ENCODE measurements at places on chromosomes 3 and 15.

DNA sequence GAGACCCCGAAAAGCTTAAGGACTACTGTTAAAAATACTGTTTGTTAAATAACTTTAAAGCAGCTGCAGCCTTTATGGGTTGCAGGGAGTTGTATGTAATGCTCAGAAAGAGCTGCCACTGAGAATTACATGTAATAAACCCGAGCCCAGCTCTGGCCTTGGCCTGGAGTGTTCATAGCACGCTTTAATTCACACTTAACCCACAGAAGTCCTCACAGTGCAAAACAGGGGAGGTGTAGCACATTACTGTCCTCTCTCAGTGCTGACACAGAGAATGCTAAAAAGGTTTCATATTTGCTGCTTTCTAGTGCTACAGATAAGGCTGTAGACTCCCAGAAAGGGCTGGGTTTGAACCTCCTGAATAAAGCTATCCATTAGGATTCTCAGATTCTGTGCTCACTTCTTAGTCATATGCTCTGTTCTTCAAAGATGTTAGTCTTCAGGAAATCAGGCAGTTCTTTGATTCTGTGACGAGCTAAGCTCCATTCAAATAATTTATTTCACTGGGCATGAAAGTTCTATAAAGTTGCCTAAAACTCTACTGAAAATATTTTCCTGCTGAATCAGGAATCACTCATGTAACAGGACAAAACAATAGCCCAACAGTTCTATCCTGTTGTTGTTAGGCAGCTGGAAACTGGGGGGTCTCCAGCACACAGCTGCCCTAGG is 108.0 kb downstream of the SENP2 start:
- H3K4me1 ChIP-seq: peaks cover 9% of the 10 kb centered on the region
- H3K27ac ChIP-seq: no peak overlapping the region
- H3K4me3 ChIP-seq: no peak overlapping the region

DNA sequence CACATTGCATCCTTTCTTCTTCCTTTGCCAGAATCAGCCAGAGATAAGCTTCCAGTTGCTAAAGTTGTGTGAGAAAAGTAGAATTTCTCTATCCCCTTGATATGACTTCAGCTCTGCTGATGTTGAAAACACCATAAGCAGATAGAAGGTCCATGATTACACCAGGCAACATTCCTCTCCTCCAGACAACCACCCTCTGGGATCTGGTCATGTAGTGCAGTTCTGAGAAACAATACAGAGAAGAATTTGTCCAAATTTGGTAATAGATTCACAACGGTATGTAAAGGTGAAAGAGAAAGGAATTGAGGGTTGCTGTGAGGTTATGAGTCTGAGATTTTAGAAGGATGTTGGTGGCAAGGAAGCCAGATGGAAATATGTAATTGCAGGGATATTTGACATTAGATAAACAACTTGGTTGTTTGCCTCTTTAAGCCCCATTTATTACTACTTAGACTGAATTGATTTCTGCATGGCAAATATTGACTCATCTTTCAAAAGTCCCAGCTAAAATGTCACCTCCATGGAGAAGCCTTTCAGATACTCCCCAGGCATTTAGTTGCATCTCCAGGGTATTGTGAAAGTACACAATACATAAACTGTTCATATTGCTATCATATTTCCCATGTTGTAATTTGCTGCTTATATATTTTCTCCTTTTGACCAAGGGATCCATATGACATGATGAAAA is 134.9 kb downstream of the GAP43 start:
- peaks cover 8% of the 10 kb centered on the region for H3K27me3 ChIP-seq
- no peaks in the 10 kb centered on the region for H3K36me3 ChIP-seq
- H3K4me3 ChIP-seq: no peak overlapping the region
- DNase-seq: no peak
- no peaks in the 10 kb centered on the region for H3K4me1 ChIP-seq

- no peaks in the 10 kb centered on the region for H3K36me3 ChIP-seq
- H3K4me3 ChIP-seq: no peak overlapping the region
- H3K4me1 ChIP-seq: no peaks in the 10 kb centered on the region
Observed at GRCh38 chr3:44885618-44886017, 11.2 kb downstream of the TGM4 start.

DNA sequence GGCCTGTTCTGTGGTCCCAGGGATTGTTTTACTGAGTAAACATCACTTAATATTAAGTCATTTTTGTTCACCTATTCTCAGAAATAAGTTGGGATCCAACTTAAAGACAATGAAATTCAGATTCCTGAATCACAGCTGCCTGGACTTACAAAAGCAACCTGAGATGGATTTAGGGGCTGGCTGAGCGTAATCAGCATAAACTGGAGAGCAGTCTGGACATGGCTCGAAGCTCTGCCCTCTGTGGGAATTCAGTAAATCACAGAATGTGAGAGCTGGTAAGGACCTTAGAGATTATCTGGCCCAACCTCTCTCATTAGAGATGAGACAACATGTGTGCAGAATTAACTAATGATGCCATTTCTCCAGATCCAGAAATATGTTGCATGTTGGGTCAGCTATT is 23.7 kb downstream of the CCDC80 start:
- no peak overlapping the region for H3K27ac ChIP-seq
- no peaks in the 10 kb centered on the region for H3K4me1 ChIP-seq
- DNase-seq: no peak
- no peak overlapping the region for H3K4me3 ChIP-seq

- no peak for DNase-seq
- no peaks in the 10 kb centered on the region for H3K4me1 ChIP-seq
- no peak overlapping the region for H3K4me3 ChIP-seq
- peaks cover 53% of the 10 kb centered on the region for H3K27me3 ChIP-seq
Observed at GRCh38 chr15:101579631-101580163, 72.5 kb downstream of the TM2D3 start.

DNA sequence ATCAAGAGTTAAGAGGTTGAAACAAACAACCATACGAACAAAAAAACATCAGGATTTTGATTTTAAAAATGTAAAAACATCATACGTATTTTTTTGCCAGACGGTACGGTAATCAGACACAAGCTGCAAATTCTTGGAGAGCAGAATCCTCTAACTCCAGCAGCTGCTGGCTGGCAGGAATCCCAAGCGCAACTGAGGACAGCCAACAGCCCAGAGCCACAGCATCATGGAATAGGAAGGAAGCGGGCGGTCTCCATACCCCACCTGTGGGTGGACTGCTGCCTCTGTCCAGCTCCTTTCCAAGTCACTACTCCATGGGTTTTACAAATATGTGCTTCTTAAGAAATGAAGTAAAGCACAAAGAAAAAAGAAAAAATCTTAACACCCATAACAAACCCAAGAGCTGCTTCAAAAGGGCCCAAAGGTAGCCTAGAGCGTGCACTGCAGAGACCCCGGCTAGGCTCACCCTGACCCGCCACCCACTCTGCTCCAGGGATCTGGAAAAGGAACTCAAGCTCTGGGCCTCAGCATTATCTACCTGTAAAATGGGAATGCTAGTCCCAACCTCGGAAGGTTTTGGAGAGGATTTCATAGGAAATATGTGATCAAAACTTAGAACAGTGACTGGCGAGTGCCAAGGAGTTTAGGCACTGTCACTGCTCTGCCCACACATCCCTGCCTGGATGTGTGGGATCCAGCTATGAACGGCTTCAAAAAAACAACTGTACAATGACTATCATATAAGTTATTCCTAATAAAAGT is 33.4 kb downstream of the ZXDC start:
- H3K27ac ChIP-seq: no peak overlapping the region
- peaks cover 5% of the 10 kb centered on the region for H3K36me3 ChIP-seq
- DNase-seq: no peak
- no peaks in the 10 kb centered on the region for H3K27me3 ChIP-seq
- H3K4me1 ChIP-seq: peaks cover 15% of the 10 kb centered on the region

DNA sequence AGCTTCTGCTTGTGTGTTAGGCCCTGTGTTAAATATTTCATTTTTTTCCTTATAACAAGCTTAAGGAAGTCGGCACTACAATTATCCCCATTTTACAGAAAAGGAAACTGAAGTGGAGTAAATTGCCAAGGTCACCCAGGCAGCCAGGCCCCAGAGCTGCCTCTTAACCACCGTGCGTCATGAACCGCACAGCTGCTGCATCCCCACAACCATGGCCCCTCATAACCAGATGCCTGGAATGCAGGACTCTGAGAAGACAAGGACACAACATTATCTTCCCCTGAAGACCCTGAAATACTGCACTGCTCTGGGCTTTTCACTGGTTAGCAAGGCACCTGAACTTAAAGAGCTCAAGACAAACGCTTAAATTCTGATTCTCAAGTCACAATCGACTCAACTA is 14.6 kb downstream of the LRIG1 start:
- no peak for DNase-seq
- no peak overlapping the region for H3K4me3 ChIP-seq
- H3K36me3 ChIP-seq: peaks cover 6% of the 10 kb centered on the region
- peaks cover 67% of the 10 kb centered on the region for H3K4me1 ChIP-seq
- H3K27me3 ChIP-seq: peaks cover 7% of the 10 kb centered on the region

- peaks cover 3% of the 10 kb centered on the region for H3K36me3 ChIP-seq
- H3K27me3 ChIP-seq: peaks cover 96% of the 10 kb centered on the region
- H3K4me1 ChIP-seq: peaks cover 8% of the 10 kb centered on the region
- H3K27ac ChIP-seq: no peak overlapping the region
- DNase-seq: no peak
- no peak overlapping the region for H3K4me3 ChIP-seq
Observed at GRCh38 chr15:59991834-59992233, 12.3 kb upstream of the FOXB1 start.

DNA sequence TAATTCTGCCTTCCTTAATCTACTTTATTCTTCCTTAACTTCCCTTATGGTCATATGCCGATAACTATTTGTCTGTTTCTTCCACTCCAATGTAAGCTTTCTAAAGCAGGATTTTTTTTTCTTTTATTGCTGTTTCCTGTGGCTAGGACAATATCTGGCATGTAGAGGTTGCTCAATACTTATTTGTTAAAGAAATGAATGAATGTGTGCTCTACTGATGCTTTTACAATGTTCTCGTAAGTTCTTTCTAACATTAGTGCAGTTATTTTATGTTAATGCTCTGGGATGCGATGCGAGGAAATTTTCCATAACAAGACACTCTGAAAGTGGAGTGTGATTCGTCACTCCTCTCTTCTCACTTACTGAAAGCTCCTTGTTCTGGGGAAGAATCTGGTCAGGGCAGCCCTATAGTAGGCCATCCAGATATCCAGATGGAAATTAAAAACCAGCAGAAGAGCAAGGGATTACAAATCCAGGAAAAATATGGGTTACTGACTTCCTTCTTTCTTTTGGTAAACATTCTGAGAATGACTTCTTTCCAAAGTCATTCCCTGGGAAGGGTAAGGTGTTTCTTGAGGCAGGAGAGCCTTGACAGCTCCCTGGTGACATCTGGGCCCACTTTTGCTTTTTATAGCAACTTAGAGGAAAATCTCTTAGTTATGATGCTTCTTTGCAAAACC is 420.4 kb downstream of the PDCD6IP start:
- peaks cover 3% of the 10 kb centered on the region for H3K4me1 ChIP-seq
- peaks cover 4% of the 10 kb centered on the region for H3K27me3 ChIP-seq
- no peak overlapping the region for H3K4me3 ChIP-seq
- DNase-seq: no peak

DNA sequence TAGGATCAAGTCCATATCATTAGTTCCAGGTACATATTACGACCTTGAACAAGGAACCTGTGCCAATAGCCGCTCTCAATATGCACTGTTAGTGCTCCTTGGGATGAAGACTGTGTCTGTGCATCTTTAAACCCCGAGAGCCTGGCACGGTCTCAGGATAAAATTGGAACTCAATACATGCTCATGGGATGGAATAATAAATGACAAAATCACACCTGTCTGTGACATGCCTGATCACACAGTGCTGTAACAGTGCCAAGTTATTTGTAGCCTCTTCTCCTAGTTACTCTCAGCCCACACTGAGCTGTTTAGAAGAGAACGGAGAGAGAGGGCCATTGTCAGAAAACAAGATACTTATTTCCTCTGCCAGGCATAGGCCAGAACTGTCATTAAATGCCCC is 82.2 kb downstream of the SSR3 start:
- peaks cover 37% of the 10 kb centered on the region for H3K4me1 ChIP-seq
- DNase-seq: no peak
- H3K4me3 ChIP-seq: no peak overlapping the region
- H3K36me3 ChIP-seq: no peaks in the 10 kb centered on the region
- no peaks in the 10 kb centered on the region for H3K27me3 ChIP-seq
